ENCODE measurements at places on chromosomes 11 and 22.

- no peak for DNase-seq
Measured at GRCh38 chr11:82546661-82547557, 186.8 kb downstream of the FAM181B start.

DNA sequence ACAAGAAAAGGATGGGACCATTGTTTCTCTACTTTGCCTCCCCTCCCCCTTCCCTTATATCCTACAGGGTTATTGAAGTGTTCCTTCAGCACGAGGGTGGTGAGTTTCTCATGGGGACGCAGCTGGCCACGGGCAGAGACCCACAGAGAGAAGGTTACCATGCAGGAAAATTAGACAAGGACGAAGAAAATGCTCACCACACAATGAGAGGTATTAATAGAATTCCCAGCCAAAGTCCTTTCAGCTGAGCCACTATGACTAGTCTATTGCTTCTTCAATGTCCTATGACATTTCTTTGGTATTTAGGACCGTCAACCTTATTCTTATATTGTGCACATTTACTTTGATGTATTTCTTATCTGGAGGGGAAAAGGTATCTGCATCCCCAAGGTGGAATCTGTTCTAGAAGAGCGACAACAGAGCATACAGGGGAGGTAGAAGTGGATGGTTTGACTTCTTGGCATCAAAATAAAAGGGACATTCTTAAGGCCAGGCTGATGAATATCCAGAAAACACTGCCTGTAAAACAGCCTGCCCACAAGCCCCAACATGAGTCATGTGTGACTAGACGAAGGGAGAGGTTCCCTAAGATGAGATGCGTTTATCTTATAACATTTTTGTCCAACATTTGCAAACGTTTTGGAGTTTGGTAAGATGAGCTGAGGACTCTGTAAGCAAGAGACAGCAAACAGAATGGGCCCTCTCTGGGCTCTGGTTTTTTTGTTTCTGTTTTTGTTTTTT, 209.8 kb upstream of the NARS2 start:
- no peak for DNase-seq

DNA sequence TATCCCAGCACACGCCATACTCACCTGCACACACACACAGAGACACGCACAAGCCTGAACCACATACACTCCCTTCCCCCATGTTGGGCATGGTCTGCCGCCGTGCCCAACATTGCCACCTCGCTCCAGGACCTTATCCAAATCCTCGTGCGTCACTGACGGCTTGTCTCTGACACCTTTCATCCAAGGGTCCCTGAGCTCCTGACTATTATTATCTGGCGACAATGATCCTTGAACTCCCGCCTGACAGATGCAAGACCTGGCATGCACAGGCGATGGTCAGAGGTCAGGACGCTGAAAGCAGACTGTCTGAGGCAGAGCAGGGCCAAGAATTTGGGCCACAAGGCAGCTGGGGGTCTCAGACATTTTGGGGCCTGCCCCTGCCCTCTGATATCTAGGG, 4.2 kb downstream of the MB start:
- no peak for DNase-seq

GRCh38 chr11:119816660-119817059, 87.7 kb upstream of the NECTIN1 start:
- DNase-seq = no peak

DNA sequence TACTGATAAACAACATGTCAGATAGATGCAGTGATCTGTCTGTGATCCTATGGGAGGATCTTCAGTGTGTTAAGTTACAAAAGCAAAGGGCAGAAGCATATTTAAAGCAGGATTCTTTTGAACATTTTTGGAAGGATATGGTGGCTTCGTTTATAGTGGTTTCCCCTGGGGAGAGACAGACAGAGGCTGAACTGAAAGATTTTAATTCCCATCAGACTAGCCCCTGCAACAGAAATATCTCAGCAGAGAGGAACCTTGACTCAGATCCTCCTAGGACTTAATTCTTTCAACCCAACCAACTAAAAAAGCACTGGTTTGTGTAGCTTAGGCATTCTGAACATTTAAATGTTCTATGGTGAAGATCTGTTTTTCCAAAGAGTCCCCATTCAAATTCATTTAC, 5.7 kb downstream of the CLTCL1 start:
- DNase-seq = no peak

- DNase-seq = no peak
Measured at GRCh38 chr11:76392870-76393269, 11.7 kb downstream of the GVQW3 start.

DNA sequence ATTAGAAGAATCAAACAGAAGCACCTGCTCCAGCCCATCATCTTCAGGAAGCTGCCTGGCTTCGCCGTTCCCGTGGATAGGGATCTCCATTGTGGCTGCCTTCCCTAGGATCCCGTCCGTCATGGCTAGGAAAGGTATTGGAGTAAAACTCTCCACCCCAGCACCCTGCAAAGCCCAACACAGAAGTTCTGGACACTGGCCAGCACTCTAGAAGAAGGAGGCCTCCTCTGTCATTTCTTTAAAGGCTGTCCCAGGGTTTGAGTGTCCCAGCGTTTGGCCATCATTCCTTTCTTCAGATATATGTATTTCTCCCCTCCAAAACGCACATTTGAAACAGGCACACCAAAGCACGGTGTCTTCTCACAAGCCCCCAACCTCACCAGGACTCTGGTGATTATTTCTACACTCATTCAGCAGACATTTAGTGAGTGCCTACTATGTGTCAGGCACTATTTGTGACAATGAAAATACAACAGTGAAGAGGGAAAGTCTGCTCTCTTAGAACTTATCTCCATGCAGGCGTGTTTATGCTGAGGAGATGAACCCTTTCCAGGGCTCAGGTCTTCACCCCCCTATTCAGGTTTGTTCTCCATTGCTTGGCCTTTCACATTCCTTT, 724 bp downstream of the ARFIP2 start:
- DNase-seq = no peak

Measured in MM.1S (cell line).